ENCODE measurements at places on chromosomes 4 and X. TPM values are rescaled to one million over a fixed set of nuclear protein-coding genes. Genes with fewer than 3 reads are reported as not detected.

- DNase-seq = no peak
Observed at GRCh38 chr4:185357211-185357610, 38.5 kb downstream of the LRP2BP start.

Gene F11
- total RNA-seq = not detected

DNA sequence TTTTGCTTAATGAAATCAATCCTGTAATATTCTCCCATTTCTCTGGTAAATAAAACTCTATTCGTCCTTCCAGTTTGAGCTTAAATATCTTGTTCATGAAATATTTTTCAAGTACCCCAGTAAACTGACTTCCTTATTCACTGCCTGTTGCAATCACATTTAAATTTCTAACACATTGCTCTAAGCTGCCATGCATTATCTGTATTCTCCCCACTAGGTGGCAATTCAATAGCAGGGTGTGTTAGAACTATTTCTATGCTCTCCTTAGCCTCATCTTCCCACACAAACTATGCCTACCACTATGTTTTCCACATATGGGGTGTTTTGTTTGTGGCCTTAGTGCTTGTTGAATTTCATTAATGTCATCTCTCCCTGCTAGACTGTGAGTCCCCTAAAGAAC is 377.1 kb upstream of the HS3ST1 start:
- peak; percentile 59 for DNase-seq

GRCh38 chrX:136115126-136115903 is 32.0 kb upstream of the FHL1 start:
- DNase-seq = no peak

- peak; percentile 76 for DNase-seq
Observed at GRCh38 chr4:154332681-154333421, 158.7 kb downstream of the DCHS2 start.

Gene SSX2
- not detected for total RNA-seq

Gene CXXC4
- 18.5 TPM for total RNA-seq

GRCh38 chr4:123351713-123352112 is 44.9 kb upstream of the SPRY1 start:
- DNase-seq = peak; percentile 65

GRCh38 chrX:129642641-129643040 is 12.1 kb downstream of the APLN start:
- peak; percentile 34 for DNase-seq

GRCh38 chrX:153766098-153766817 is 2.2 kb downstream of the PLXNB3 start:
- DNase-seq = no peak

GRCh38 chrX:28910487-28910886 is 323.2 kb downstream of the IL1RAPL1 start:
- DNase-seq = no peak

- no peak for DNase-seq
Observed at GRCh38 chr4:6063684-6064083, 45.5 kb upstream of the C4orf50 start.

GRCh38 chr4:11675051-11675800 is 246.5 kb upstream of the HS3ST1 start:
- DNase-seq = no peak

GRCh38 chr4:48944756-48945241 is 38.2 kb upstream of the OCIAD2 start:
- DNase-seq = peak; percentile 36

DNA sequence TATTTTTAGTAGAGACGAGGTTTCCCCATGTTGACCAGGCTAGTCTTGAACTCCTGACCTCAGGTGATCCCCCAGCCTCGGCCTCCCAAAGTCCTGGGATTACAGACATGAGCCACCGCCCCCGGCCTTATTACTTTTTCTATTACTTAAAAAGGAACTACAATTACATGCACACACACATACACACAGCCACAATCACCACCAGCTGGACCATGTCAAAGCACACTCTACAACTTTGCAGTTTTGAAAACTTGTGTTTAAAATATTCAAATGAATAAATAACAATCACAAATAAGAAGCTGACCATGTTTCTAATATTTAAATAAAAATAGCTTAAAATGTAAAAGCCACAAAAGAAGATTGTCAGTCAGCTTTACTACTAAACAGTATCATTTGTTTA is 23.4 kb downstream of the SLC10A7 start:
- DNase-seq = no peak

Gene GAB1
- 25.1 TPM for total RNA-seq

Gene CXCL6
- 0.18 TPM for total RNA-seq

Gene RENBP
- 2.3 TPM for total RNA-seq

GRCh38 chr4:175273995-175274753 is 356.0 kb downstream of the ADAM29 start:
- no peak for DNase-seq

- DNase-seq = no peak
Observed at GRCh38 chrX:68675571-68675970, 28.1 kb downstream of the STARD8 start.

Gene CRMP1
- 1.2 TPM for total RNA-seq

GRCh38 chr4:14515556-14515955 is 486.7 kb upstream of the CPEB2 start:
- no peak for DNase-seq

Gene SUPT20HL2
- not detected for total RNA-seq

GRCh38 chr4:54540931-54541330 is 116.8 kb upstream of the KIT start:
- DNase-seq = no peak

DNA sequence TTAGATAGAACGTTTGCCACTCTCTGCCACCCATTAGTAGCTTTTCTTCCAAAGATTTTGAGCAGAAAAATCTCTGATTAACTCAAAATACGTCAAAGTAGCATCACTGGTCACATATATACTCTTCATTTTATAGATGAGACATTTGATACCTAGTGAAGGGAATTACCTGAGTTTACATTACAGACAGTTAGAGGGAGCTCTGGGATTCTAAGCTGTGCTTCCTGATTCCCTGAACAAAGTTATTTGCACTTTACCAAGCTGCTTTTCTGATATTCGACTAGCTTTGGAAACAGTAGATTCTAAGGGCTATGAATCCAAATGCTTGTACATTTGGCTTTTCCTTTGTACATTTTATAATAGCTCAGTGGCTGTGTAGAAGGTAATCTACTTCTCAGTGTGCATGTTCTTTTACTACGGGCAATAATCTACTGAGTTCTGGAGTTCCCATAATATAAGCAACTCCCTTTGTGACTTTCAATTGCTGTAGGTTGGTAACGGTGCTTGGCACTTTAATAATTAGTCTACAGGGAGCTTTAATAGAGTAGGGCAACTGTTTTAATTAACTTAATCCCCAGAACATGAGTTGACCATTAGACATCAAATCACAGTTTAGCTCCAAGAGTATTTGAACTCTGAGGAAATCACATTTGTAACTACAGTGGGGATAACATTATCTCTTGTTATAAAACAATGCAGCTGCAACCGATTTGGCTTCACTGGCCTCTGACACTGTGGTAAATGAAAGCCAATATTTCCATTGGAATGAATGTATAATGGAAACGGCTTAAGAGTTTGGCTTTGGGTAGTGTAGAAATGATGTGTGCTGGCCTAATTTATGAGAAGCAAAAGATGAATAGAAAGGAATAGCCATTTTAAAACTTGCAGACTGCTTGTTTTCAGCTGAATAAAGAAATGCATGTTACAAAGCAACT is 1602.4 kb downstream of the STIM2 start:
- no peak for DNase-seq

DNA sequence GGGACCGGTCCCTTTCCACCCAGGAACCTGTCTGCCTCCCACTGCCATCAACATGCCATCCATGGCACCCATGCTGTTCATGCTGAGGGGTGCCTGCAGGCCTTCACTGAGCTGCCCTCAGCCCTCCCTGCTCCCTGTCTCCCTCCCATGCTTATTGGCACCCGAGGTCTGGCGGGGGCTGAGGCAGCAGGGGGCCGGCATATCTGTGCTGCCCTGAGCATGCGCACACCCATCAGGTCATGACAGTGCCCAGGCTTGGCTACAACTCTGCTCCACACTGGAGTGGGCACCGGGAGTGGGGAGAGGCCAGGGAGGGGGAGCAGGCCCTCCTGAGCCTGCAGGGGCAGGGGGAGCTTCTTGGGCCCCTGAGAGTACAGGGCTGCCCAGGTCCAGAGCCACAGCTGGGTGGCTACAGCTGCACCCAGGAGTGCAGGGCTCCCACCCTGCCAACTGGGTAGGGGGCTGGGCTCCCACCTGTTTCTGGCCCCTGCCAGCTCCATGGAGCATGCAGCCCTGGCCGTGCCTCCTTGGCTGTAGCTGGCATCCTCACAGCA is 395.8 kb upstream of the DMD start:
- no peak for DNase-seq

DNA sequence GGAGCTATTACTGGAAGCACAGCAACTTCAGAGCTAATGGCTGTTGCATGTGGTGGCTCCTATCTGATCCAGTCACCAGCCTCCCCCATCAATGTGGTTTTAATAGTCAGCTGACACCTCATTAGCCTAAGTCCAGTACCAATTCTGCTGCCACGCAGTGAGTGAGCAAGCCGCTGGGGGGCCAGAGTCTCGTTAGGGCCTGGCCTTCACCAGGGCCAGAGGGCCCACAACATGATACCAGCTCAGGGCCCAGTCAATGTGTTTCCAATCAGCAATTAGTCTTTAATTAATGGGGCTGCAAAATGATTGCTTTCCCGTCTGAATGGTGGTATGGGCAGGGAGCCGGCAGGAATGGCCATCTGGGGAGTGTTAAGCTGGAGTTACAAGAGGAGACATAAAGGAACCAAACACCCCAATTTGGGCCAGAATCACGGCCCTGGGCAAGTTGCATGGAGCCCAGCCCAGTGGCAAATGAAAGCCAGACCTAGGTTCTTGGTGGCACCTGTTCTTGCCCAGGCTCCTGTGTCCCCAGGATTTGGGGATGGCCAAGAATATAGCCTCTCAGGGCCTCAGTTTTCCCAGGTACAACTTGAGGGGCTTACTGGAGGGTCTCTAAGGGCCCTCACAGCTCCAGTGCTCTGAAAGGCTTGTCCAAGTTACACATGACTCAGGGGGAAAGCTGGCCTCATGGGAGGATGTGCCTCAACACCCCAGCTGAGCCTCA is 119.2 kb downstream of the EFNB1 start:
- no peak for DNase-seq

Gene CXCL10
- not detected for total RNA-seq

- peak; percentile 25 for DNase-seq
Observed at GRCh38 chr4:123446865-123447474, 50.4 kb downstream of the SPRY1 start.

DNA sequence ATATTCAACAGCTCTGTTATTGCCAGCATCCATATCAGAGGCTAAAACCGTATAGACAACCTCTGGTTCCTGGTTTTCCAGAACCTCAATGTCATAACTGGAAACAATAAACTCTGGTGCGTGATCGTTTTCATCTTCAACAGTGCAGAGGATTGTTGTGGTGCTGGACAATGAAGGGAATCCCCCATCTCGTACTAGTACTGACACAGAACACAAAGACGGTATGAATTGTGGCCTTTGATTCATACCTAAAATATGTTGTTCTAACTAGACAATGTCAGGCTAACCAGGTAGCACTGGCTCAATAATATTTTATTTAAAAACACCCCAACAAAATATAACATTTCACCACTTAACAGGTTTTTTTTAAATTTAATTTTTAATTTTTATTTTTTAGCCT is 186.9 kb downstream of the DCHS2 start:
- DNase-seq = no peak

DNA sequence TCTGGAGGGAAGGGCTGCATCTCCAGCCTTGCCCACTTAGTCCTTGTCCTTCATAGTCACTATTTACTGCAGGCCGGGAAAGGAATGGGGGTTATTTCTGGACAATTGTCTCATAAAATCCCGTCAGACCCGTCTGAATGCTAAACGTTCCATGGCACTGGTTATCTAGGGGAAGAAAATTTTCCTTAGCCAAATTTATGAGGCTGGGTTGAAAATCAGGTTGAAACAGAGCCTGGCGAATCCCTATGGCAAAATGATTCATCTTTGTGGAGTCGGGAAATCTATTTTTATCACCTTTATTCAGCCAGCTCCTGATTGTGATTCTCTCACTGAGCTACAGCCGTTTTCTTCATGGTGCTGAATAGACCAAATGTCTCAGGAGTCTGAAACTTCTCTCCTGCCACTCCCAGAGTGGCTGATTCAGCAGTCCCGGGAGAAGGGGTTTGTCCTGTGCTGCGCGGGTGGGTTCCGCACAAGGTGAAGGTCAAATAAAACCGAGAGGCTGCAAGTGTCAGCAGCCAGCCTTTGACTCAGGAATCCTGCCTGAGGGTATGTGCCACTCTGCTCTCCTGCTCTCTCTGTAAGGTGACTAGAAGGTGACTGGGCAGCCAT is 1.0 kb downstream of the LIMCH1 start:
- no peak for DNase-seq

GRCh38 chrX:118552121-118552900 is 56.7 kb downstream of the DOCK11 start:
- DNase-seq = no peak

DNA sequence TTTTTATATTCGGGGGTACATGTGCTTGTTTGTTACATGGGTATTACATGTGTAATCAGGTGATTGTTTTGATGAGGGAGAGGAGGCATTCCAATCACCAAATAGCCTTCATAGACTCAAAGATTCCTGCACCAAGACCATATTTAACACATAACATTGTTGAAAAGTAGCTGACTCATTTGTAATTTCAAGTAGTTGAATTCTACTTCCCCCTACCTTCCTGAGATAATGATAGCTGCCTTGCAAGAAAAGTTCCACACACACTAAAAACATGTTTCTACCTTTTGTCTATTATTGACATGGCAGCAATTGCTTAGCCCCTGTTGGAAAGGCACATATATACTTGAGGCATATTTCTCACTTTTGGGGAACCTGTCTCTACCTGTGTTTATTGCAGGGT is 16.1 kb downstream of the PGAM4 start:
- no peak for DNase-seq

Gene MAGEC2
- total RNA-seq = not detected

Gene OCRL
- 23.6 TPM for total RNA-seq

Gene PPP1R2C
- total RNA-seq = not detected

- DNase-seq = no peak
Observed at GRCh38 chrX:98350940-98351339, 1467.2 kb downstream of the RPA4 start.

GRCh38 chrX:308821-309520 is 9.6 kb downstream of the GTPBP6 start:
- DNase-seq = no peak

Gene CYP4V2
- total RNA-seq = 7.0 TPM

GRCh38 chr4:183435803-183436202 is 8.6 kb upstream of the CDKN2AIP start:
- no peak for DNase-seq

Gene GABRG1
- total RNA-seq = not detected

DNA sequence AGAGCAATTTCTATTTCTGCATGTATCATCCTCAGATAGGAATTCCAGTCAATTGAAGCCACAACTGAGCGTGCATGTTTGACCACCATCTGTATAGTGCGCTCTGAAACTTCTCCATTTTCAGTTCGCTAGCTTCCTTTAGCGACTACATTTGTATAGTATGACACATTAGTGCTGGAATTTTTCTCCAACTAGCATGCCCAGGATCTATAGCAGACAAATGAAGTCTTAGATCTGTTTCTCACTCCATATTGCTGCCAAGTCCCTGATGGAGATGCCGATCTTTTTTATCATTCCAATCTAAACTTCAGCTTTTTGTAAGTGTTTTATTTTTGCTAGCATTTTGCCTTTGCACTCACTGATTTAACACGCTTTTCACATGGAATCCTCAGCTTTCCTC is 774.8 kb upstream of the TENM3 start:
- DNase-seq = no peak

Data from stomach (tissue), 19 donors.